ENCODE measurements at places on chromosomes 12 and 14.

DNA sequence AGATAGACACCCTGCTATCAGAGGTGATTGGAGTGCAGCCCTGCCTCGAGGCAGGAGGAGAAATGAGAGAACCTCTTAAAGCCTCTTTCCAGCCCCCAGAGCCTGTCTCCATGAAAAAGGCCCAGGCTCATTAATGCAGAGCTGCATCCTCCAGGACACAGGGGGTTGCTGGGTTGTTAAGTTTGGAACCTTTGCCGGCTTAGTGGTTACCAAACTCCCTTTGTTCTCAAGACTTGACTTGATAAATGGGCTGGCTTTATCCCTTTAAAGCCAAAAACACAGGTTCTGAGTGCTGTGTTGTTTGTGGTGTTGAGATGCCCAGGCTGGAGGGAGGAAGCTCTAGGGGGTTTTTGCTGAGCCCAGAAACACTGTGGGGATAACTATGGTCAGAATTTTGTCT is 71.0 kb downstream of the DAD1 start:
- no peak for DNase-seq

- DNase-seq = no peak
These were observed 26.2 kb downstream of the NKX2-8 start for GRCh38 chr14:36555998-36556743.

- no peak for DNase-seq
These were observed 7.0 kb upstream of the RASSF3 start for GRCh38 chr12:64603183-64603841.

- DNase-seq = no peak
These were observed 388.8 kb upstream of the USP15 start for GRCh38 chr12:61871485-61871810.

DNA sequence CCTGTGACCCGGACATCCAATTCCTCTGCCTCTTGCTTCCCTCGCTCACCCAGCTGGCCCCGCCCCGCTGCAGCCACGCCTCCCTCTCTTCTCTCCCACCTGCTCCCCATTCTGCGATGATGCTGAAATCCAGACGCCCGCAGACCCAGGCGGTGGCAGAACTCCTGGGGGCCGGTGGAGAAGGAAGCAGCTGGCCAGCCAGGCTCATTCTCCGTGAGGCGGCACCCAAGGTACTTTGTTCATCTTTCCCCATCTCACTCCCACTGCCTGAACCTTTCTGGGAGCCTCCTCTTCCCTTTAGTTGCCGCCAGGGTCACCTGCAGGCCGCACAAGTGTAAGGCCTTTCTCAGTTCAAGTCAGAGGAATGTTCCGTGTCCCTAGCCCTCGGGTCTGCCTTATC is 35.7 kb downstream of the FOXN4 start:
- DNase-seq = no peak

GRCh38 chr14:23344481-23344880 is 8.2 kb downstream of the SLC22A17 start:
- no peak for DNase-seq

DNA sequence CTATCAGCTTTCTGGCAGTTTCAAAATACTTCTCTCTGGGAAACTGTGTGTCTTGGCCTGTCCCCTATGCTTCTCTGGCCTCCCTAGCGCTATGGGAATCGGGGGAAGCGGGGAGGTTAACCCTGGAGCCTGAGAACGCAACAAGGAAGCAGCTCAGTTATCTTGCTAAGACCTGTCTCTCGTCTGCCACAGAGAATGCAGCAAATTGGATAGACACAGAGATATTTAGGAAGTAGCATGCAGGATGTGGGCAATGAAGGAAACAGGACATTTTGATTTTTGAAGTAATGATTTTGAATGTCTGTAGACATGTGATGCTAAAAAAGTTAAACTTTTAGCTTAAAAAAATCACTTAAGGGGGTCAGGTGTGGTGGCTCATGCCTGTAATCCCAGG is 6.6 kb upstream of the CALCOCO1 start:
- no peak for DNase-seq

- DNase-seq = no peak
These were observed 52.6 kb downstream of the DIP2B start for GRCh38 chr12:50557421-50557820.

GRCh38 chr12:60174476-60174875 is 578.6 kb downstream of the SLC16A7 start:
- no peak for DNase-seq

DNA sequence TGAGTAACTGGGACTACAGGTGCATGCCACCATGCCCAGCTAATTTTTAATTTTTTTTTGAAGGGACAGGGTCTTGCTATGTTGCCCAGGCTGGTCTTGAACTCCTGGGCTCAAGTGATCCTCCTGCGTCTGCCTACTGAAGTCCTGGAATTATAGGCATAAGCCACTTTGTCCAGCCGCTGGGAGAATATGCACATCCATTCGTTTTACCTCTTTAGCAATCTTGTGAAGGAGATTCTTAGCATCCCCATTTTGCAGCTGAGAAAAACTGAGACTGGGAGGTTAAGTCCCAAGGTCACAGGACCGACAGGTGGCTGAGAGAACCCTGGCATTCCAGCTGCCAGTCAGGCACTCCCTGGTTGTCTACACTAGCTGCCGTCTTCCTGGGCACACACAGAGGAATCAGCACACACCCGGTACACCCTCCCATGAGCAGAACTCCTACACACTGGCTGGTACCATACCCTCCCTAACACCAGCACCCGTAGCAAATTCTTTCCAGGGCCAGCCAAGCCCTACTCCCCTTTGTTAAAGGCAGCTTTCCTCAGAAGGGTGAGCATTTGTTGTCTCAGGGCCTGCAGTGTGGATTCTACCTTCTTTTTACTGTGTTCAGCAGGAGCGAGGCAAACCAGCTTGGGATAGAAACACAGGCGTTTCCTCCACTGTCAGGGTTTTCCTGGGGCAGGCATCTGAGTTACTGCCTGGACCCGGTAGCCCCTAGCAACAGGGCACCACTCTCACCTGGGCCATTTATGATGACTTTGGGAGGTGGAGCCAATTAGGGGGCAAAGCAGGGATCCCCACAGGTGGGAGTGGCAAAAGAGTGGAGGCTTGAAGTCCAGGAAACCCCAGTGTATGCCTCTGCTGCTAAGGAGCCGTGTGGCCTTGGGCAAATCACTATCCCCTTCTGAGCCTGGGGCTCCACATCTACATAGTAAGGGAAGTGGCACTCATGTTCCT is 70.2 kb downstream of the IRF2BPL start:
- no peak for DNase-seq

DNA sequence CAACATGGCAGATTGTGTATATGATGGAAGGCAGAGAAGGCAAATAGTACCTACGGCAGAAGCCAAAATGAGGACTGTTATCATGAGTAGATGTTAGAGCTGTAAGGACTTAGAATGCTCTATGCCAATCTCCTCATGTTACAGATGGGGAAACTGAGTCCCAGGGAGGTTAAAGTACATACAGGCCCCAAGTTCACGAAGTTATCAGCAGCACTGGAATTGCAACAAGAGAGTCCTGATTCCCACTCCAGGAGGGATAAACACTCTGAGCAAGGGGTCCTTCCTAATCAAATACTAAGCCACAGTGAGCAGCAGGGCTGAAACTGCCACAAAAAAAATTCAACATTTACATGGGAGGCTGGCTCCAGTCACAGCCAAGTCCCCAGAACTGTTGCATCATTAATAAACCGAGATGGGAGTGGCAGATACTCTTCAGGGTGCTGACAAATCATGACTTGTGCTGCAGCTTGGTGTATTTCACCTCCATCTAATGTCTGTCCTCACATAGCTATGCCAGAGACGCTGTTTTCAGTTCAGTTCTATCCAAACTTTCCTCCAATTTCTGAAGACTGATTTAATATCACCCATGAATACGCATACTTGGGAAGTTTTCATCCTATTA is 24.2 kb downstream of the NUAK1 start:
- DNase-seq = no peak

GRCh38 chr14:90660865-90661570 is 155.2 kb downstream of the TTC7B start:
- no peak for DNase-seq

- DNase-seq = peak; percentile 38
These were observed 26.0 kb upstream of the PTGR2 start for GRCh38 chr14:73825551-73826188.

- DNase-seq = no peak
These were observed 46.9 kb downstream of the ACTN1 start for GRCh38 chr14:68932231-68932630.

- no peak for DNase-seq
These were observed 13.4 kb upstream of the SNX6 start for GRCh38 chr14:34643361-34643760.

DNA sequence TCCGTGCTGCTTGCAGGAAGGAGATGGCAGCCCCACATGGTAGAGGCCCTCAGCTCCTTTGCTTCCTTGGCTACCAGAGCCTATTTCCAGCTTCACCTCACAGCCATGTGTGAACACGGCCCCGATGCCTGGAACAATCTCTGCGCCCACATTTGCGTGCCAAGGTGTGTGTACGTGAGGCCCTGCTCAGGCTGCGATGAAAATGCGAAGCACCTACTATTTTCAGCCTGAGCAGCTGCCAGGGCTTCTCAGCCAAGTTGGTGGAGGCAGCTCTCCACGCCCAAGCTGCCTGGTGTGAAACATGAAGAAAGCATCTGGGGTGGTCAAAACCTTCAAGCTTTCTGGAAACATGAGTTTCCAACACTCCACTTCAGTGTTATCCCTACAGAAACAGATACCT is 177.8 kb upstream of the EGLN3 start:
- no peak for DNase-seq

DNA sequence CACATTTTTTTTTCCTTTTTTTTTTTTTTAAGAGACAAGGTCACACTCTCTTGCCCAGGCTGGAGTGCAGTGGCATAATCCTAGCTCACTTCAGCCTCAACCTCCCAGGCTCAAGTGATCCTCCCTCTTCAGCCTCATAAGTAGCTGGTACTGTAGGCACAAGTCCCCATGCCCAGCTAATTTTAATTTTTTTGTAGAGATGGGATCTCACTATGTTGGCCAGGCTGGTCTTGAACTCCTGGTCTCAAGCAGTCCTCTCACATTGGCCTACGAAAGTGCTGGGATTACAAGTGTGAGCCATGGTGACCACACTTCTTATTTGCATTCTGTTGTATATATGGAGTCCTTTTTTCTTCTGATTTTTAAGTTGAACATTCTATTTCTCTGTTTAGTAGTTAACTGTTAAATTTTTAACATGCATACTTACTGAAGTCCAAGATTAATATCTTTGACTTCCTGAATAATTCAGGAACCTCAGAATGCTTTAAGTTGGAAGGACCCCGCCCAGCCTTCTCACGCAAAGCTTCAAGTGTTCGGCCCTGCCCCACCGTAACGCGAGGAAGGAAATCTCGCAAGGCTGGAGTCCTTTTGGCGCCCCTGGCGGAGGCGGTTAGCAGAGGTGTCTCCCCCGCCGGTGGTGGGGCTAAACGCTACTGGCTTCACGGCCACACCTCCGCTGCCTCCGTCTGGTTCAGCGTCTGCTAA is 21.6 kb downstream of the SPATS2 start:
- no peak for DNase-seq

GRCh38 chr12:22759769-22760674 is 135.1 kb downstream of the ETNK1 start:
- DNase-seq = no peak

GRCh38 chr12:42686514-42687172 is 97.1 kb upstream of the PRICKLE1 start:
- no peak for DNase-seq

DNA sequence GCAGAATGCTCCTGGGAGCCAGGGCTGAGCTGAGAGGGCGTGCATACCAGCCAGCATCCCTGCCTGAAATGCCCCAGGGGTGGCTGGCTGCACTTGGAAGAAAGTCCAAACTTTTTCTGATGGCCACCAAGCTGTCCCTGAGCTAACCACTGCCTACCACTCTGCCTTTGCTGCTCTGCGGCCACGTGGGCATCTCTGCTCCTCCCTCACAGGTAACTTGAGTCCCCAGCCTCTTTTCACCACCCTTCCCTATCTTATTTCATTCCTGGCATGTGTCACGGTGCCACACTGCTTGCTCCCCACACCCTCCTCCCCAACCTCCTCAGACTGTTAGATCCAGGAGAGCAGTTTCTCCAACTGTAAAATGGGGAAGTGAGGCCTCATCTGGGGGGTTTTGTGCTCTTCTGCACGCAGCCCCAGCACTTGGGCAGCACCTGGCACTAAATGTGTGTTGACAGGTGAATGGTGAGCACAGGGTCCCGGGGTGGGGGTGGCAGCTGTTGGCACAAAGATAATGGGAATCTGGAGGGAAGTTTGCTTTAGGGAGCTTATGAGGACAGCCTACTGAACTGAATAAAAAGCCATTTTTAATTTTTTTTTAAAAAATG is 113.0 kb downstream of the GLT1D1 start:
- no peak for DNase-seq

DNA sequence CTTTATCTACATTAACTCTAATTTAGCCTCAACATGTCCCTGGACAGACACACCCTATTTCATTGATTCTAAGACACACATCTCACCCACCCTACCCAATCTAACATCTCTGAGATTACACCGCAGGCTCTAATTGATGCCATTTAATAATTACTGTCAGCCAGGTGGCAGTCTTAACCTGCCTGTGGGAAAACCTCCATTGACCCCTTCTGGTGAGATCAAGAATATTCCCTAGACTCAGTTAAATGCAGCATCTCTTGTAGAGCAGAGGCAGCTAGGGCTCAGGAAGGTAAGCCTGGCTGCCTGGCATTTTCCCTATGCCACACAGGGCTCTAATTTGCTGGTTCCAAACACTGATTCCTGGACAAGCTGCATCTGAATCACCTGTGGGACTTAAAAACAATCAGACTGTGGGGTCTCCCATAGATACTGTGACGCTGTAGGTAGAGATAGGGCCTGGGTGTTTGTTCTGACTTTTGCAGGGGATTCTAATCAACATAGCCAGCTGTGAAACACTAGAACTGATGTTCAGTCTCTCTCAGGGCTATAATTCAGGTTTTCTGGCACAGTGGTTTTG is 14.3 kb downstream of the MCRS1 start:
- DNase-seq = peak; percentile 24

DNA sequence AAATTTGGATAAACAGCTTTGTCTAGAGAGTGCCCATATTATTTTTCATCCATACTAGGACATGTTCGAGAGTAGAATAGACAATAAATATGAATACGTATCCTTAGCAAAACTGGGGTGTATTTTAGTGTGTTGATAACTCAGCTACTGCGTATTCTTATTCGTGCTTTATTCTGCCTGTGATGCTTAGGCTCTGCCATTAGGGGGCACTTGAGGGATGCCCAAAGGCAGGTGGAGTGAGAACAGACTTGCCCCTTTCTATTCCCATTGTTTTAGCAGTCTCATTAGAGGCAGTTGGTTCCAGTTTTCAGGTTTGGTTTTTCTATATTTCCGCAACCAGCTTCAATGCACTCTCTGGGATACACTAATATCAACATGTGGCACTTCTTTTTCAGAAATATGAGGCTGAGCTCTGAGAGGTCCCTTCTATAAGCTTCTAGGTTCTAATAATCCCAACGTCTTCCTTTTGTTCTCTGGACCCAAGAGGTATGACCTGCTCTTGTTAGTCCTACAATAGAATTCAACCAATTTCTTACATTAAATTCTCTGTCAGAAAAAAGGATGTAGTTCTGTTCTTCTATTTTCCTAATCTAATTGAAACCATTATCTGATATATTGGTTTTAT is 985.7 kb upstream of the FBXO33 start:
- peak; percentile 10 for DNase-seq

GRCh38 chr14:65548878-65549277 is 136.3 kb downstream of the FUT8 start:
- DNase-seq = no peak

GRCh38 chr14:63654346-63654745 is 12.7 kb upstream of the WDR89 start:
- DNase-seq = no peak

- no peak for DNase-seq
These were observed 895 bp downstream of the SLC7A8 start for GRCh38 chr14:23182372-23183157.

- no peak for DNase-seq
These were observed 94.7 kb upstream of the OR4E1 start for GRCh38 chr14:21768116-21768874.

All from SW 1271 (cell line).